ENCODE measurements at places on chromosomes 6 and 20.

DNA sequence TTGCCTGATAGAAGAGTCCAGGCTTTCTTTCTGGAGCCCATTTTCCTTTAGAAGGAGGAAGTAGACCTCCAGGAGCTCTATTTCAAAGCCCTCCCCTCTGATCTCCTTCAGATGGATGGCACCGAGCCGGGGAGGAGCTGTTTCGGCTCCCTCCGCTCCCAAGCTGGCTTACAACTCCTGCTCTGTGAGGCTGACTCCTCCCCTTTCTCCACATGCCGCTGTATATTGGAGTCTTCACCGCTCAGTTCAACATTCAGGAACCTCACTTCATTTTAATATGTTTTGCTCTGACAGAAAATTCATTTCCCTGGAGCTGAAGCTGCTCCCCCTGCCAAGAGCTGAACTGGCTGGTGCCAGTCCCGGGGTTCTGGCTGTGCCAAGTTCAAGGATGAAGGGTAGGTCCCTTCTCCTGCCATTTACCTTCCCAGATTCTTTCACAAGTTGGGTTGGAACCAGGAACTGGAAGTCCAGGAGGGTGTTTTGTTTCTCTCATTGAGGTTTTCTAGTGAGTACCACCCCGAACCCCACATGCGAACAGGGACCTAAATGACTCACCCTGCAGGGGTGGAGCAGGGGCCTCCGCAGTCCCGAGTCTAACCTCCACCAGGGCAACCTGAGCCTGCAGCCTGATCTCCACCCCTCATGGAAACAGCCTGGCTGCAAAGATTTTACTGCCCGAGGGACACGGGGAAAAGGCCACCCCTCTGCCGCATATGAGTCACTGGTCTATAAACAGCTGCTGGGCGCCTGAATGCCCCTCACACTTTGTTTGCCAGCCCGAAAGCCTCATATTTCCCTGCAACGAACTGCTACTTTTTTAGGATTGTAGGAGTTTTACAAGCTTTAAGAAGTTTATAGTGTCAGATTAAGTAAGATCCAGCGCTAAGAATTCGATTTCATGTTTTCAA, 68.6 kb upstream of the FOXA2 start:
- DNase-seq, result no peak

- no peak for DNase-seq
Observed at GRCh38 chr6:164303102-164303964, 888.8 kb downstream of the QKI start.

DNA sequence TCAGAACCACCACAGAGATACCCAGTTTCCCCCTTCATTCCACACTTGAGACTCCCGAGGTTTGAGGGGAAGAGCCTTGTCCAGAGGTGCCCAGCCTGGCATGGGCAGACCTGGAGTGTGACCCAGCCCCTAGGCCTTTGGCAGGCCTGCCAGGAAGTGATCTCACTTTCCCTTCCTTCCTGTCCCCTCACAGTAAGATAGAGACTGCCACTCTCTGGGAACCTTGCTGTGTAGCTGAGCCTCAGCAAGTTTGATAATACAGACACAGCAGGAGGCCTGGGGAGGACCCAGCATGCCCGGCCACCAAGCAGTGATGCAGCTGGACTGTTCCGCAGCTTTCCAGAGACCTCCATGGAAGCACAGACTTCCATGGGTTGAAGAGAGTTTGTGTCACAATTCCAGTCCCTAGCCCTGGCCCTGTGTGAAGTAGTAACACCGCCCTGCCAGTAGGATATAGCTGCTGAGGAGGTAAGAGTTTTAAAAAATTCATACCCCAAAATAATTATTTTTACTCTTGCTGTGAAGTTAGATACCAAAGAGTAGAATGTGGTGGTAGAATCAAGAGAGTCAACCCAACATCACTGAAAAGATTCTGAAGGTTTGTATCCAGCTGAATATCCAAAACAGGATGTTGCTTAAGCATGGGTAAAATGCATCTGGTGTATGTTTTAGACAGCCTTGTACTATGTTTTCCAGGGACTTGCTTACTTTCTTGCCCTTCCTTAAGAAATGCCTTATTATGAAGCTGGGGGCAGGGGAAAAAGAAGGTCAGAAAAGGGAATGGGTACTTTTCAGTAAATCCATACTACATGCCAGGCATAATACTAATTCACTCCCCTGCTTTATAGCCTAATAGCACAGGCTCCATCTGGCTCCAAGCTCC, 16.3 kb downstream of the PKIG start:
- DNase-seq, result no peak

DNA sequence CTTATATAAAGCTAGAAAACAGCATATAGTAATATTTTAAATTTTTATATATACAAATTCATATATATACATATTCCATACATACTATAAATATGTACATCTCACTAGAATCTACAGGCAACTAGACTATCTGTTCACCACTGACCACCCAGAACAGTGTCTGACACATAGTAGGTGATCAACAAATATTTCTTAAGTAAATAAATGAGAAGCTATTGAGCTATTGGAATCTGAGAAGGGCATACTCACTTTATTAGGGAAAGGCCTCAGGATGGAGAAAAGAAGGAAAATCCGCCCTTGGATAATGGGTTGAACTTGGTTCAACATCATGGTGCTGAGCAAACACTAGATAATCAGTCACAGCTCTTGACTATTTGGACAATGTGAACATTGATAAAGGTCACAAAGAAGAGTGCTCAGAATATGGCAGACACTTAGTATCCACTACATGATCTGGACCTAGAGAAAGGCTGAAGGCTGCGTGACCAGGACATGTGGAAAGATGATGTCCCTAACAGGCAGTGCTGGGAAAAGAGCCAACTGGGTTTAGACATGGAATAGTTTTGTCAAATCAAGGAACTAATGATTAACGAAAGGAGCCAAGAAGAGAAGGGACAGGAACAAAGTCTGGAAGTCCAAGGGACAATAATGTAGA, 186.1 kb downstream of the TASP1 start:
- DNase-seq, result no peak

DNA sequence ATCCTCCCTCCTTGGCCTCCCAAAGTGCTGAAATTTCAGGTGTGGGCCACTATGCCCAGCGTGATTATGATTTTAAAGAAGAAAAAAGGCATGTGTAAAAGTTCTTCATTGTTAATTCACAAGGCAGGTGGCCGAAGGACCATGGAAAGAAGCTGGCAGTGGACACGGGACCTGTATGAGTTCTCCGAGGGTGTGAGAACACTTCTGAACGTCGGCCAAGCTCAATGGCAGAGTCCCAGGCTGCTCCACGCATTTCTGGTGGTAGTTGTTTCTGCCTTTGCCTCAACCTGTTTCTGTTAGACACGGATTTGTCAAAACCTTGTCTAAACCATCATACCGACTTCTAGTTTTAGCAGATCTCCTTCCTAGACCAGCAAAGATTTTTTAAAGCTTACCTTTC, 36.6 kb downstream of the IL20RA start:
- no peak for DNase-seq

- DNase-seq, result no peak
Observed at GRCh38 chr6:39520411-39520810, 197.9 kb upstream of the KCNK16 start.

- DNase-seq, result no peak
Observed at GRCh38 chr6:121237859-121238258, 96.4 kb downstream of the TBC1D32 start.

- DNase-seq, result peak; percentile 30
Observed at GRCh38 chr6:114007516-114007915, 36.6 kb upstream of the HDAC2 start.

DNA sequence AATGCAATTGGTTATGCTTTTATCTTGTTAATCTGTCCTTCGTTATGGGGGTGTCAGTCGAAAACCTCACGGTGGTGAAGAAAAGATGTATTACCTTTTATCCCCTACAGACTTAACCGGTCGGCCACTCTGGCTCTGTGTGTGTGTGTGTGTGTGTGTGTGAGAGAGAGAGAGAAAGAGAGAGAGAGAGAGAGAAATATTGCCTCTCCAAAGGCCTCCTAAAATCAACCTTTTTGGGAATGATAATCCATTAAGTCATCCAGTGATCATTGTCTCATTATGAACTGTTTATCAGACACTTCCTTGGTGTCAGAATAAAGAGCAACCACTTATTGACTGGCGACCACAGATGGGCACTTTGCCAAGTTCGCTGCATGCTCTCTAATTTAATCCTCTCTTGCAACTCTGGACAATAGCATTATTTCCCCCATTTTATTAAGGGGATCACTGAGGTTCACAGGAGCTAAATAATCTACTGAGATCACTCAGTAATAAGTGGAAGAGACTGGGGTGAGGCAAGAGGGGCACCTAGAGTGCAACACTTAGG, 30.7 kb downstream of the SLC35D3 start:
- no peak for DNase-seq

DNA sequence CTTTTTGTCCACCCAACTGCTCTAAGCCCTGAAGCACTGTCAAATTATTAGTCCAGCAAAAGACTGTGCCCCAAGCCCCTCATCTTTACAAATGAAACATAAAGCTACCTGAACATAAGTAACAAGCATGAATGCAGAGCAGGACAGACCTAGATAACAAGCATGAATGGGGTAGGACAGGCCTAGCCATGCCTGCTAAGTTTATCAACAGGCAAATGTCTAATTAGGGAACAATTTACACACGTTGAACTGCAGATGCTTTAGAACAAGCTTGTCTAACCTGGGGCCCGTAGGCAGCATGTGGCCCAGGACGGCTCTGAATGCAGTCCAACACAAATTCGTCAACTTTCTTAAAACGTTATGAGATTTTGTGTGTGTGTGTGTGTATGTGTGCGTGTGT, 13.6 kb downstream of the FBXO30 start:
- peak; percentile 37 for DNase-seq

DNA sequence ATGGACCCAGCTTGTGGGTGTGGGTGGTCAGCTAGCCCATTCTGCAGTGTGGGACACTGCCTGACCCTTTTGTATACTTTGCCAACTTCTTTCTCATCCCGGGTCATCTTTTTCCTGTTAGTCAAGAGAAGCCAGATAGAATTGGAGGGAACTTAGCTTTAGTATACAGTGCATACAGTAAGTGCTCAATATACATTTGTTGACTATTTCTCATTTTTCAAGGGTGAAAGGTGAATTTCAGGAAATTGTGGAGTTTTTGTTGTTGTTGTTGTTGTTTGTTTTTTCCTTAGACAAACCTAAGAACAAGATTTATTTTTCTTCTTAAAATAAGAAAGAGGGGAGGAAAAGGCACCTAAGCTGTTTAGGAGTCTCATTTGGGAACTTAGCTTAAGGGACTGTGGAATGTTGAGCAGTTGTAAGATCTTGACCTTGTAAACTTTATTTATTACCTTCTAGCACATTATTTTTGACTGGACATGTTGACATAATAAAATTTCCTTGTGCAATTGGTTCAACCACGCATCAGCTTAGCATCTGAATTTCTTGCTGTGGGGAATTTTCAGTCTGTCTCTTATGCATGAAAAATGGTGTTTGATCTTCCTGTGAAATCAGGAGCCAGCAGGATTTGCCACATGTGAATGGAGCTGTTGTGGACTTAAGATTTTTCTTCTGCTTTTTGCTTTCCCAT, 113.6 kb downstream of the ARID1B start:
- peak; percentile 50 for DNase-seq

DNA sequence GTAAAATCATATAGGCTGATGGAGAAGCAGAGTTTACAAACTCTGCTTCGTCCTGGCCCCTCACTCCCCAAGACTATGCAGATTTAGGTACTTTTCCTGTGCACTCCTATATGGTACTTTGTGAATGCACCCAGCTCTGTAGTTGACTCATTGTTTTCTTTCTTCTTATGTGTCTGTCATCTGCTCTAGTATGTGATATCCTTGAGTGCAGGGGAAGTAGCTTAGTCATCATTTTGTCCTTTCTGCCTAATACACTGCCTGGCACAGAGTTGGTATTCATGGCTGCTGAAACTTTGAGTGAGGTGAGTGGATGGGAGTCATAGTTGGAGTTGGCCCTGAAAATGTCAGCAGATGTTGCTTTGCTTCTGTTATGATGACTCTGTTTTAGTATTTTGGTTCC, 222.6 kb downstream of the RNF144B start:
- DNase-seq, result no peak

- DNase-seq, result no peak
Observed at GRCh38 chr6:11947575-11947974, 64.5 kb upstream of the HIVEP1 start.

GRCh38 chr6:32833664-32834063, 4.9 kb downstream of the TAP2 start:
- DNase-seq, result no peak

- DNase-seq, result peak; percentile 46
Observed at GRCh38 chr6:21847711-21848480, 254.3 kb downstream of the SOX4 start.

DNA sequence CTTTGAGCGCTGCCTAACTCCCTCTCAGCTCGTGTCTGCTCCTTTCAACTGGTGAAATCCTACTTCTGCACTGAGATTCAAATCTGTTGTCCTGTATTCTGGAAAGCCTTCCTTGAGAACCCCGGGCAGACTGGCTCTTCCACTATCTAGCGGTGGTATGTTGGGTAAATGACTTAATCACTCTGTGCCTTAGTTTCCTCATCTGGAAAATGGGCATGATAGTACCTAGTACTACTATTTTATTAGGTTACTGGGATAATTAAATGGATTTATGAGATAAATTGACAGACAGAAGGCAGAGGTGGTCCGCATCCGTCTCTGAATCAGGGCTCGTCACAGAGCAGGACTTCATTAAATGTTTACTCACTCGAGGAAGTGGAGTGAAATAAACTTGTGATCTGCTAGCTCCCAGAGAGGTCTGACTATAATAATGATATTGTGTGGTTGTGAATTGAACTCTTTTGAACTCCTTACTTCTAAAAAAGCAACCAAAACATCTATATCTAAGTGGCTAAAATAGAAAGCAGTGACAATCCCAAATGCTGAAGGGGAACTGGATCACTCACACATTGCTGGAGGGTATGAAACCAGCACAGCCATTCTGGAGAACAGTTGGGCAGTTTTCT, 26.6 kb downstream of the PPP1R16B start:
- DNase-seq, result no peak

DNA sequence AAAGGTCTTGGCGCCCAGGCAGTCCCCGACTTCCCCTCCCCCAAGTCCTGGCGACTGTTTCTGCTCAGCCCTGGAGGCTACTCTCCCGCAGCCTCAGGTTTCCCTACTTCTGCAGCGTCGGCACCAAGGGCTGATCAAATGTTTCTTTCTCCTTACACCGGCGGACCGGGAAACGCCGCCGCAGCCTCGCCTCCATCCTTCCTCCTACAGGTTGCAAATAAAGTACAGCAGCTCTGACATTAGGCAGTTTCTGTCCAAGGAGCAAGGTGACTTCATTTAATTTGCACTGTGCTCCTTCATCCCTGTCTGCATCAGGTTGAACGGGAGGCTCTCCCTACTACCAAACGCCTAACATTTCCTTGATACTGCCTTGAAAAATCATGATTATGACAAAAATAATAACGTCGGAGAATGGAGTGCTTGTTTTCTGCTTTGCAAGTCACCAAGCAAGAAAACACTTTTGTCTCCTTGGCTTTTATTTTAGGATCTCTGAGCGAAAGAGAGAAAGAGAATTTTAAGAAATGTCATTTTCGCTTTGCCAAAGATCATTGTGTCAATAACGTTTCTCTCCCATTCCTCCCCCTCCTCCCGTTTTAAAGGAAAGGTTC, 1.0 kb downstream of the CLIC5 start:
- peak; percentile 41 for DNase-seq

- DNase-seq, result no peak
Observed at GRCh38 chr6:150691463-150691862, 91.8 kb downstream of the PLEKHG1 start.
